ENCODE measurements at places on chromosomes 12 and 14.
A peak's percentile ranks its signal among the peaks of the same experiment; 100 is the strongest.

GRCh38 chr14:35534873-35535482 is 1.0 kb downstream of the INSM2 start:
- DNase-seq = no peak

- no peak for DNase-seq
These were observed 166.9 kb downstream of the NELL2 start for GRCh38 chr12:44709166-44709565.

- no peak for DNase-seq
These were observed 109.7 kb downstream of the CHST11 start for GRCh38 chr12:104566244-104566993.

GRCh38 chr12:678747-679712 is 15.8 kb upstream of the NINJ2 start:
- no peak for DNase-seq

DNA sequence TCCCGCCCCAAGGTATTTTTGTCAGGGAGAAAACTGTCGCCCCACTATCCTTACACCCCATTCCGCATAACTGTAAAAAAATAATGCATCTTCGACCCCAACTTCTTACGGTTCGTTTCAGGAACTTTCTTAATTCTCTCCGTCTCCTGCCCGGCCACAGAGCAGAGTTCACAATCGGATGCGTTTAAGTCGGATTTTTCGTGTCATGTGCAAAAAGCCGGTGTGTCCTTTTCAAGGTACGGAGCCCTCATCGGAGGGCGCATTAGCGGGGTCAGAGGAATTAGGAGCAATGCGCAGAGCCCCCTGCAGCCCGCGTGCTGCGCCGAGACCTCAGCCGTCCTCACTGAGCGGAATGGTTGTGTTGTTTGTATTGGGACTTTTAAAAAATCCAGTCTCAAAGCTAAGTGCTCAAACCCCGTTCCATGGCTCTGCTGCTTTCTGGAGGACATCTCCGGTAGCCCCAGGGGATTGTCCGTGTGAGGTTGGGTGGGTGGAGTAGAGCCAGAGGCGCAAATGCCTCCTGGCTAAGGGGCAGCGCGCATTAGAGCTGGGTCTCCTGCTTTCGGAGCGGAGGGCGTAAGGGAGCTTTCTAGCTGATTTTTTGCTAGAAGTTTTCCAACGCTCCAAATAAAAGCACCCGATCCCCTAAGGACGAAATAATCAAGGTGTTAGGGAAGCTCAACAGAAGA is 3.9 kb upstream of the GSC start:
- DNase-seq = no peak

DNA sequence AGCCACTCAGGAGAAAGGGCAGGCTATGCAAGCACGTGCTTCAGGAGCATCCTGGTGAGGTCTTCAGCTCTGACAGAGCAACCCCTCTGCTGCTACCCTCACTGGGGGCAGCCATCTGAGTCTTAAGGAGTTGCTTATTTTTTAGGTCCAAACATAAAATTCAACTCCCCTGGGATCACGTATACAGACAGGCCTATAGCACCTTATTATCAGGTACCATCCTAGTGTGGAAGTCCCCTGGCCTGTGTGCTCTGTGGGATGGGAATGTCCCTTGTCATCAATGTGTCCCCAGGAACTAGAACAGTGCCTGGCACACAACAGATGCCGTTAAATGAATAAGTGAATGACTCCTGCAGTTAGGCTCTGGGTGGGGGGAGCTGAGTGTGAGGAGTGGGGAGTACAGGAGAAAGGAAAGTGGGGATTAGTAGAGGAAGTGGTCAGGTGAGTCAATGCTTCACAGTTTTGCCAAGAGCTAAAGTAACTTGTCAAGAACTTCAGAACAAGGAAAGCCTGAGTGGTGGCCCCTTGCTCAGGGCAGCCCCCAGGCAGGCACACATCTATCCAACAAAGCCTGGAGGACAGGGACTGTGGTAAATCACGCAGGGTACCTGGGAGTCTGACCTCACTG is 33.5 kb downstream of the DAD1 start:
- no peak for DNase-seq

DNA sequence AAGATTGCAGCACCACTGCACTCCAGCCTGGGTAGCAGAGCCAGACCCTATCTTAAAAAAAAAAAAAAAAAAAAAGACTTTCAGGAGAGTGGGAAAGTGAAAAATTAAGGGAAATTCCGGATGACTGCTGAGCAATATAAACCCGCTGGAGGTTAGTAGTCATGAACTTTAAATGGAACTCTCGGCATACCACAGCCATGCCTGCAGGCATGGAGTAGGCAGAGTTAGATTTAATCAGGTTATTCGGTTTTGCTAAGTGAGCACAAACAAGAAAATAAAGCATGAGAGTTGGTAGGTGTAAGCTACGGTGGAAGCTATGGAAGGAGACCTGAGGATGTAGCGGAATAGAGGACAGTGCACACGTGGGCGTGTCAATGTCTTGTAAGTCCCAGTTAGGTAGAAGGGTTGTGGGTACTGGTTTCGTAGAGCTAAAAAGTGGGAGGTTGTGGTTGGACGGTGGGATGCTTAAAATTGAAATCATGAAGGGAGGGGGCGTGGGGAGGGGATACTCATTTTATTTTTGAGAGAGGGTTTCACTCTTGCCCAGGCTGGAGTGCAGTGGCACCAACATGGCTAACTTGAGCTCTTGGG is 11.8 kb upstream of the TUBA1C start:
- DNase-seq = no peak

DNA sequence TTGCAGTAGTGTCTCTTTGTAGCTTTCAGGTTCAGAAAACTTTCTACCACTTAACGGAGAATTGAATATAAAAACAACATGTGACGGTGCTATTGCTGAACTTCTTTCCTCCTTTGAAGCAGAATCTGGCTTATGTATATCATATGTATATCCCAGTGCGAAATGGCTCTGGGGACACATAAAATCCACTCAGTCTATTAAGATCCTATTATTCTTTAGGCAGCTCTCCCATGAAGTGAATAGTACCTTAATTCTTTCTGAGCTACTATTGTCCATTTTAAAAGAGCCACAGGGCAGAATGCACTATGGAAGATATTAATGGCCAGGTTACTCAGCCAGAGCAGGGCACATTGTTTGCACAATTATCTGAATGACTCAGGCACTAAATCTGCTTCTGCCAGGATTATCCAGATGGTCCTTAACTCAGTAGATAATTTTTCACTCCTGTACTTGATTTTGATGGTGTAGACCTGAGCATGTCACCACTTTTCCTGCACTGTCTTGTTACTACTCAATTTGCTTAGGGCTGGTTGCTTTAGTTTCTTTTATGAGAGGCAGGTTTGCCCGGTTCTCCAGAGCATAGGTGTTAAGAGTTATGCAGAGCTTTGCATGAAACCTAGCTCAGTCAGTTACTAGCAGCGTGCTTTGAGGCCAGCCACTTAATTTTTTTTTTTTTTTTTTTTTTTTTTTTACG is 5.5 kb downstream of the CNTN1 start:
- peak; percentile 26 for DNase-seq

DNA sequence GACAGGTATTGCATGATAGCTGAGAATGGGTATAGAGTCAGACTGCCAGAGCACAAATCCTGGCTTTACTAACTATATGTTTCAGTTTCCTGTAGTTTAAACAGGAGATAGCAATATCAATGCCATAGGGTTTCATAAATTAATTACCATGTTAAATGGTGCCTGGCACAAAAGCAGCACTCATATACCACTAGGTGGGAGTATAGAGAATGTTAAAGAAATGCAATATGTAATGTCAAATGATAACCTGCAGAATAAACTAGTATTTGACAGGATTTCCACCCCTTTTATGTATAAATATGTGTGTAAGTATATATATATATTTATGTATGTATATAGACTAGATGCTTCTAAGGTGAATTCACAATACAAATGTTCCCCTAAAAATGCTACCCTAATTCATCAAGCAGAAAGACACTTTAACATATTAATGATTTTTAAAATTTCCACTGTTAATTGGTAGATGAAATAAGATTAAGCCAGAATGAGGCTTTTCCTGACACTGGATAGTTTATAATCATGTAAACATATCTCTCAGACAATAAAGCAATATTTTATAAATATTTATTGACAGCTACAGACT is 8.6 kb downstream of the WDR89 start:
- DNase-seq = no peak

DNA sequence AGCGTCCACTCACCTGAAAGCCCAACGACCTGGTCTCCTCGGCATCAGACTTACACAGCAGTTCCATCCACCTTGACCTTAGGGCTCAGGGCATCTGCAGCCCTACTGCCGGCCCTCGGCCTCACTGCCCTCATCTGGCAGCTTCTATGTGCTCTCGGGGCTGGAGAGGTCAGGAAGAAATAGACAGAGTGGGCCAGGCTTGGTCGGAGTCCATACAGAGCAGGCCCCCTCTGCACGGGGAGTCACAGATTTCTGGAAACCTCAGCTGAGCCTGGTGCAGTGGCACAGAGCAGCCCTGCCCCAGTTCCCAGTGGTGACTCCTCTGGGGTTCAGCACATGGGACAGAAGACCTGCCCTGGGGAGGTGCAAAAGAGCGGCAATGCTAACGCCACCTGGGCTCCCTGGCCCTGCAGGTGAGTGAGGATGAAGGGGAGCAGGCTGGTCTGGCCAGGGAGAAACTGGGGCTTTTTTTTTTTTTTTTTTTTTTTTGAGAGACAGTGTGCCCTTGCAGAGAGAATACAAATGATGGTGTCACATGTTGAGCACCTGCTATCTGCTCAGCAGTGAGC is 190.1 kb upstream of the PRMT8 start:
- no peak for DNase-seq

- no peak for DNase-seq
These were observed 72.0 kb downstream of the PAPOLA start for GRCh38 chr14:96574171-96574632.

GRCh38 chr12:47207829-47208248 is 128.1 kb upstream of the AMIGO2 start:
- no peak for DNase-seq

- no peak for DNase-seq
These were observed 4.9 kb upstream of the KLHL33 start for GRCh38 chr14:20440882-20441281.

GRCh38 chr12:40336573-40337199 is 111.9 kb downstream of the LRRK2 start:
- no peak for DNase-seq

GRCh38 chr12:113127791-113128199 is 7.8 kb downstream of the RASAL1 start:
- DNase-seq = no peak

DNA sequence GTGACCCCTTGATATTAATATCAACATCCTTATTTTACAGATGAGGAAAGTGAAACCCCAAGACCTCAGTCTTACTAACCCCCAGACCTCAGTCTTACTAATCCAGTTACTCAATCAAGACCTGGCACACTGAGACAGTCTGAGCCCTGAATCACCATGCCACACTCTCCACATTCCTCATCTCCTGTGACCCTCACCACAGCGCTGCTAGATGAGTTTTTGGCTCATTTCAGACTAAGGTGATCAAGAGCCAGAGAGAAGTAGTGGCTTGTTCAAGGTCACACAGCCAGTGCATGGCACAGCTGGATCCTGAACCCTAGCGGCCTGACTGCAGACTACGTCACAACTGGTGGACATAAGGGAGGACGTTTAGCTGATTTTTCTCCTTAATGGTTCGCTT is 579.2 kb downstream of the BCL11B start:
- no peak for DNase-seq

DNA sequence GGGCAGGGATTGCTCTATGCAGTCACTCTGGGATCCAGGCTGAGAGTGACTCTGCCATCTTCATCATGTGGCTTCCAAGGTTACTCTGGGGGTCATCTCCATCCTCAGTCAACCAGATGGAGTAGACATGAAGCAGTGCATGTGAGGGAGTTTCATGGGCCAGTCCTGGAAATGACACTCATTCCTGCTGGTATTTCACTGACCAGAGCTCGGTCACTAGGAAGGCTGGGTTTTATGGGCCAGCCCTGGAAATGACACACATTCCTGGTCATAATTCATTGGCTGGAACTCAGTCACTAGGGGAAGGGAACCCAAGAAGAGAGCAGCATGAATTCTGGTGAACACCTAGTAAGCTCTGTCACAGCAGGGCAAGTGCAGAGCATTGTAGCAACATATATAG is 144.7 kb downstream of the SMOC1 start:
- DNase-seq = no peak

GRCh38 chr14:103700753-103701490 is 14.3 kb downstream of the XRCC3 start:
- DNase-seq = no peak

DNA sequence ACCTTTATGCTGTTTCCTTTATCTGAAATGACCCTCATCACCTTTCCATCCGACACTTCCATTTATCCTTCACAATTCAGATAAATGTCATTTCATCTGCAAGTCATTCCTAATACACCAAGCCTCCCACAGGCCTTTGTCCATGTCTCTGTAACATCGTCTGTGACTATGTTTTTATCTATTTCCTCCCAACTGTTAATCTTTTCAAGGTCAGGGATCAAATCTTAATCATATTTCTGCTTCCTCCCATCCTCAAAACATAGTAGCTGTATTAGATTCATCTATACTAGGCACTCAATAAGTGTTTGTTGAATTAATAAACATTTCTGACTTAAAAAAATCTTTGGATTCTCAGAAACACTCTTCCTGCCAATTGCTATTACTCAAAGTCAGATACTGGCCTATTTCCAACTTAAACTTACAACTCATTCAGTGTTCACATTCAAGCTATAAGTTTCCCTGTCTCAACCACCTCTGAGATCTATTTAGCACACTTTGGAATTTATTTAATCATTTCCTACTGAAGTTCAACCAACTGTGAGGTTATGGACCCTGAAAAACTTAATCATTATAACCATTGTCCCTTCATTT is 100.2 kb upstream of the ALX1 start:
- DNase-seq = no peak

GRCh38 chr12:115245020-115245419 is 561.0 kb upstream of the TBX3 start:
- no peak for DNase-seq

DNA sequence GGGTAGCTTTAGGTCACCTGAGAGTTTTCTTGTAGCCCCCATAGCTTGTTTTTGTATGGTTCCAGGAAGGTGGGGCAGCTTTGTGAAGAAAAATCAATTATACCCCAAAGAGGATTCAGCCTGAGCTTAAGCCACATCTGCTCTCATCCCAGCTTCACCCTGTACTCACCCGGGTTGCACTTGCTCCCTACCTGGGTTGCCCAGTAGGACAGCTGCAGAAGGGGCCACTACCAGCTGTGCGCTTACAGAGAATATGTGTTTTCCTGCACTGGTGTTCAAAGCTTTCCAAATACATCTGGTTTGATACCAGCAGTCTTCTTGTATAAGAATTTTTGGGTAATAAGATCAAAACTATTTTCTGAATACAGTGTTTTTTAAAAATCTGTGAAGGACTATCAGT is 3.0 kb upstream of the SLC38A1 start:
- DNase-seq = no peak

DNA sequence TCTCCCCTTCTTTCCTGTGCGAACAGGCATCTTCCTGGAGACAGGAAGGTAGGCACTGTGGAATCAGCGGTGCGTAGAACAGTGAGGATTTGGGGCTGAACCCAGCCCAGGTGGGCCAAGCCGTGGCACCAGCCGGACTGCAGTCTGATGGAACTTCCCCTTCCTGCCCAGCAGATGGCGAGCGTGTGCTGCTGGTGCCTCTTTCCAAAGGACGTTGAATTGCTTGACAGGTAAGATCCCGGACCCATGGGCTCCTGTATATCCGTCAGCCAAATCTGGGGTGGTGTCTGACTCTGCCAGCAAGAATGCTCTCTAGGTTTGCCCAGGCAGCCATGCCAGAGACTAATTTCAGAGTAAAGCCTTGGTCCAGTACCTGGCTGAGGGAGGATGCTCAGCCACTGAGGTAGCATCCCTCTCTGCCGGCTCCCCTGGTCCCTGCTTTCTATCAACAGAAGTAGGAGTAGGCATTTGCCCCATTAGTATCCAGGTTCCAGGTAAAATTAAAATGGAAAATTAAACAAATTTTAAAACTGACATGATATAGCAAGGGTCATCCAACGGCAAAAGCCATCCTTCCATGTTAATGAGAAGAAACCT is 21.1 kb upstream of the KCNA5 start:
- DNase-seq = peak; percentile 21

All from NCI-H1436 (cell line).